Occipital lobe (tissue), 3 donors: ENCODE measurements at places on chromosomes 6 and 20.

DNA sequence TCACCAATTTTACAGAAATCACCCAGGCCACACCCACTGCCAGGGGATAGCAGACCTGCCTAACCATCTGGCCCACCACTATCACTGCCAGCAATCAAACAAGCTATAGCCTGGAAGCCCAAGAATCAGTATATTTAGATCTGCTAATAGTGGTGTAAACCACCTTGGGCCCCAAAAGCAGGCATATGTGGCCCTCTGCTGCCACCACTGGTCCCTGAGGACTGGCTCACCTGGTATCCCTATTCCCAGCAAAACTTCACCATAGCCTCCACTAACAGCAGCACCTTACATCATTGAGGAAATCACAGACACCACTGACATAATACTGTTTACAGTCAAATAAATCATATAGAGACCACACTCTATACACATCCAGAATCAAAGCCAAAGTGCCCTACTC lies 880.4 kb upstream of the MAN1A1 start:
- no peak for DNase-seq

- DNase-seq, result no peak
Measured at GRCh38 chr20:62622877-62623487, 19.3 kb upstream of the SLCO4A1 start.

- DNase-seq, result no peak
Measured at GRCh38 chr20:6975311-6975710, 207.8 kb downstream of the BMP2 start.

GRCh38 chr20:22052025-22052650 lies 346.7 kb downstream of the PAX1 start:
- no peak for DNase-seq

DNA sequence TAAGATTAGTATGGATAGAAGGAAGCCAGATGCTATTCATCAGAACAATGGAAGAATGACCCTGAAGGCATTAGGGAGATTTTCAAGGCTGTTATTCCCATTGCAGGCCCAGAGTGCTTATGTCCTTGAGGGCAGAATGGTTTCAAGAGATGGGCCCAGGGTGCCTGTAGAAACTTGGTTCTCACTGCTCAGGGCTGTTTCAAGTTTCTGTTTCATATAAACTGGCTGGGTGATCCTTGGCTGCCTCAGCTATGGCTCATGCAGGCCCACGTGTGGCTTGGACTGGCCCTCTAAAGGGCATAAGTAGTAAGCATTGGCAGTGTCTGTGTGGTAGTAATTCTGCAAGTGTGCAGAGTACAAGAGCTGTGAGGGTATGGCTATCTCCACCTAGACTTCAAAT lies 540.9 kb upstream of the MAN1A1 start:
- no peak for DNase-seq

DNA sequence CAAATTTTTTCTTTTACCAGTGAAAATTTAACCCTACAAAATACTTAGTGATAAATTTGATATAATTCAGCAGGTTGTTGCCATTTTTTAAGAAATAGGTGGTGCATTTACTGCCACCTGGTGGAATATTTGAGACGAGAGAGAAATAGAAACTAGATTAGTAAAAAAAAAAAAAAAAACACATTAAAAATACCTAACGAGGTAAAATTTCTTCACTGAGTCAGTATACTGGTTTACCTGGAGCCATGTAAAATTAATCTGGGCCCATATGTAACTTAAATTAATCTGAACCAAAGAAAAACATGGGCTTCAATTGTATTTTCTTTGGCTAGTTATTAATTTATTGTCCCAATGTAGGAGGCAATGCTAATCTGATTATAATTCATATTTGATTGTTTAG lies 520.8 kb downstream of the EPM2A start:
- no peak for DNase-seq

GRCh38 chr20:63908008-63908682 lies 13.2 kb downstream of the DNAJC5 start:
- DNase-seq, result no peak

GRCh38 chr6:164882236-164882635 lies 427.2 kb downstream of the C6orf118 start:
- no peak for DNase-seq

GRCh38 chr20:57025666-57026224 lies 240.7 kb downstream of the BMP7 start:
- DNase-seq, result no peak

DNA sequence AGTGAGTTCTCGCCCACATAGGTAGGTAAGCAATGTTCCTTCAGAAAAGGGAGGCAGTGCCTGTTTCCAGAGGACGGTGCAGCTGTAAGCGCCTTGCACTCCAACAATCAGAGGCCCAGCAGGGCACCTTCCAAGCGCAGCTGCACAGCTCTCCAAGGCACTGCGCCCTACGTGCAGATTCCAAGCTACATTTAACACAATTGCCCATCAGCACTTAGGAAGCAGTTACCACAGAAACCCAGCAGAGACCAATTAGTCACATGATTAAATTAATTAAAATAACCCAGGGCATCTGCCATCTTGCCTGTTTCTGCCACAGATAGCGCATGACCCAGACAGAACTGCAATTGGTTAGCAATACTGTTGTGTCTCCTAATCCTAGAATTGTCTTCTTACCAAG lies 65.5 kb downstream of the SOBP start:
- DNase-seq, result peak; percentile 23

- DNase-seq, result no peak
Measured at GRCh38 chr6:15945593-15946159, 183.2 kb upstream of the MYLIP start.
